Activated T-helper 1 cell treated with anti-CD3 and anti-CD28 coated beads, Interleukin-12 subunit alpha, Interleukin-12 subunit beta, Interleukin-2, Interleukin-4 antibody, amounts not matched to agents 30 ng/mL and 10 ng/mL and 1 ng/mL, durations not matched to agents 14 hours and 24 hours and 36 hours (primary cell): ENCODE measurements at places on chromosomes 16 and 17. TPM values are rescaled to one million over a fixed set of nuclear protein-coding genes. Genes with fewer than 3 reads are reported as not detected.

DNA sequence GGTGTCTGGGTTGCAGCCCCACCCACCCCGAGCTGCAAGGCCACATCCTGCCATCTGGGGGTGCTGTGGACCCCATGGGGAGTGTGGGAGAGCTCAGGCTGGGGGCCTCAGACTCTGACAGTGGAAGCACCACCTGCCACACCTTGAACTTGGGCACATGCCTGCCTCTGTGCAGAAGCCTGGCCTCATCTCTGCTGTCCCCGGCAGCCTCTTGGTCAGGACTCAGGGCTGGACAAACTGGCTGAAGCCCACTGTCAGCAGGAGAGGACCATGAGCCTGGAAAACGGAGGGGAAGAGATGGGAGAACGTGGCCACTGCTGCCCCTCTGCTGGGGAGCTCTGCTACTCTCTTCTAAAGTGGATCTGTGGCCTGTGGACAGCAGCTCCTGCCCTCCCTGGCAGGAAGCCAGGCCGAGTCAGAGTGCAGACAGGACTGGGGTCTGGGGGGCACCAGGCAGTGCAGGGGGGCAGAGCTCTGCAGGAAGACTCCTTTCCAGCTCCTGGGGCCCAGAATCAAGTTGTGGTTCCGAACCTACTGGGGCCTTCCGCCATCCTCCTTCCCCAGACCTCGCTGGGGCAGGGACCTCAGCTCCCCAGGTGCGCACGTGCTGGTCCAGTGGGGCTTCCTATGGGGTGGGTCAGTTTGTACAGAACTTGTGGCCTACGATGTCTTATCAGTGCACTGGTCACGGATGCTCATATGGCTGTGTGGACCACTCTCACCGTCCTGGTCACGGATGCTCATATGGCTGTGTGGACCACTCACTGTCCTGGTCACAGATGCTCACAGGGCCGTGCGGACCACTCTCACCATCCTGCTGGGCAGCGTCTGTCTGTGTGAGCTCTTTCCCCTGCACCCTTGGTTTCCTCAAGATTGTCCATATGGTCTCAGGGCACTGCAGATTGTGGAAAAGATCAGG is 207.7 kb downstream of the LAT start:
- DNase-seq = no peak

DNA sequence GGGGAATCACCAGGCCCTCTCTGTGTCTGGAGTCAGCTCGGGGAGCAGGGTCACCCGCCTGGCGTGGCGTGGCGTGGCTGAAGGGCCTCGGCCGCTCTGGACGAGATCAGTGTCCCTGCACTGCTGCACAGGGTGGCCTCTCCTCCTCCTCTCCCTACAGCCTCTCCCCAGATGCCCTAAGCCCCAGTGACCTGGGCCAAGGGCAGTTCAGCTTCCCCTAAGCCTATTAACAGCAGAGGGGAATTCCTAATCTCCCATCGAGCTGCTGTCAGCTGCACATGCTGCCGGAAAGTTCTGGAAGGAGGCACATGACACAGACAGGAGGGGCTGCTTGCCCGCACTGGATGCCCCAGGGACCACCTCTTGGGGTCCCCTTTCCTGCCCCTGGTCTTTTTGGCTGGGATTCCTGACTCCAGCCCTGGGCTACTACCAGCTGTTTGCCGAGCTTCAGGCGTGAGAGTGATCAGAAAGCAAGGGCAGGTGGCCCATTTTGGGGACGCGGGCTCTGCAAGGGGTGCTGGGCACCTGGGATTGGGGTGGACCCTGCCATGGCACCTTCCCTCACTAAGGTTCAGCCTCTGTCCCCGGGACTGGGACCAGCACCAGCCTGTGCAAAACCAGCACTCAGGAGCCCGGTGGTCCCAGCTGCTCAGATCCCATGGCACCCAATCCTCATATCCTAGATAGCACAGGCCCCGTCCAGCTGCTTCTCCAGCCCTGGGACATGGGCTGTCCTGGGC is 794 bp downstream of the PDE6G start:
- DNase-seq = no peak

DNA sequence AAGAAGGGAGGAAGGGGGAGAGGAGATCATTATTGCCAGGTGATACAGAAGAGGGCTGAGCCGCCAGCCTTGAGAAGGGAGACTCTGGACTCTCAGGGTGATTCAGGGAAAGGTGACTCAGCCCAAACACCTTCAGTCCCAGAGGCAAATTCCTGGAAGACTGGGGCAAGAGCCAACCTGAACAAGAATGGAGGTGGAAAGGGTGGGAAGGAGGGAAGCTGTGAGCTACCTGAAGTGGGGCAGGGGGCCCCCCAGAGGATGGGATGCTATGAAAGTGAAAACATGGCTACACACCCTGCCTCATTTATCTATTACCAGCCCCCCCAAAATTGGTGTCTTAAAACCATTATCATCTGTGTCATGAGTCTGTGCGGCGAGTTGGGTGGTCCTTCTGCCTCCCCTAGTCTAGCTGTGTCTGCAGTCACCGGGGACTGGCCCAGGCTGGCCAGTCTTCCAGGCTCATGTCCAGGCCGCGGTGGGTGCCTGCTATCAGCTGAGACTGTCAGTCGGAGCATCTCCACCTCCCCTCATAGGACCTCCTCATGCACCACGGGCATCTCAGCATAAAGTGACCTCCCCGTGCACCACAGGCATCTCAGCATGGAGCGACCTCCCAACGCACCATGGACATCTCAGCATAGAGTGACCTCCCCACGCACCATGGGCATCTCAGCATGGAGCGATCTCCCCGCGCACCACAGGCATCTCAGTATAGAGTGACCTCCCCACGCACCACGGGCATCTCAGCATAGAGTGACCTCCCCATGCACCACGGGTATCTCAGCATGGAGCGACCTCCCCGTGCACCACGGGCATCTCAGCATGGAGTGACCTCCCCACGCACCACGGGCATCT is 3.2 kb upstream of the SLC47A2 start:
- no peak for DNase-seq

GRCh38 chr16:54366943-54367342 is 80.4 kb upstream of the IRX3 start:
- no peak for DNase-seq

DNA sequence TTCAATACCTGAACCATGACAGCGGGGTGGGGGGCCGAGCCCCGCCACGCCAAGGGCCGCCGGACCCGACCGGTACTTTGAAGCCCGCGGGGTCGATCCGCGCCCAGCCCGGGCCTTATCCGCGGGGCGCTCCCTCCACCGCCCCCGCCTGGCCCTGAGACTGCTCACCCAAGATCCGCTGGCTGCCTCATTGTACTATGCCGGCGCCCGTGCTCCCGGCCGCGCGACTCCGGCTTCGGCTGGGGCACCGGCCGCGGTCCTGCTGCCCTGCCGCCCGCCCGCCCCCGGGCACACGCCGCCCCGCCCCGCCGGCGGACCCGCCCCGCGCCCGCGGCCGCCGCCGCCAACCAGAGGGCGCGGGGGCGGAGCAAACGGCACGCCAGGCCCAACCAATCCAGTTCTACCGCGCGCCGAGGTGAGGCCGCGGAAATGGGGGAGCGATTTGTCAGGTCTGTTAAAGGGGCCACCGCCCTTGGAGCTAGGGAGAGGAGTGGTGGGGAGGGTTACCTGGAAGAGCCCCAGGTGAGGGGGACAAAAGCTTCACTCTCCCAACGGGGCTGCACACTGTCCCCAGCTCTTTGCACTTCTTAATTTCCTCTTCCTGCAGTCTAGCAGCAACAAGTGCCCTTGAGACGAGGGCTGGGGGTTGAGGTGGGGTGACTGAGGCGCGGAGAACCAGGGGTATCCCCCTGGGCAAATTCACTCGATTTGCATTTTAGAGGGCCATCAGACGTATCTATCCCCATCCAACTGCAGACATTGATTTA is at the start of gene TEX2:
Gene TEX2, minus strand, starts transcription at position 261 of the 767 bp plus-strand sequence. CDS start 49,043 bp downstream, outside the sequence.
- peak; percentile 87 for DNase-seq

DNA sequence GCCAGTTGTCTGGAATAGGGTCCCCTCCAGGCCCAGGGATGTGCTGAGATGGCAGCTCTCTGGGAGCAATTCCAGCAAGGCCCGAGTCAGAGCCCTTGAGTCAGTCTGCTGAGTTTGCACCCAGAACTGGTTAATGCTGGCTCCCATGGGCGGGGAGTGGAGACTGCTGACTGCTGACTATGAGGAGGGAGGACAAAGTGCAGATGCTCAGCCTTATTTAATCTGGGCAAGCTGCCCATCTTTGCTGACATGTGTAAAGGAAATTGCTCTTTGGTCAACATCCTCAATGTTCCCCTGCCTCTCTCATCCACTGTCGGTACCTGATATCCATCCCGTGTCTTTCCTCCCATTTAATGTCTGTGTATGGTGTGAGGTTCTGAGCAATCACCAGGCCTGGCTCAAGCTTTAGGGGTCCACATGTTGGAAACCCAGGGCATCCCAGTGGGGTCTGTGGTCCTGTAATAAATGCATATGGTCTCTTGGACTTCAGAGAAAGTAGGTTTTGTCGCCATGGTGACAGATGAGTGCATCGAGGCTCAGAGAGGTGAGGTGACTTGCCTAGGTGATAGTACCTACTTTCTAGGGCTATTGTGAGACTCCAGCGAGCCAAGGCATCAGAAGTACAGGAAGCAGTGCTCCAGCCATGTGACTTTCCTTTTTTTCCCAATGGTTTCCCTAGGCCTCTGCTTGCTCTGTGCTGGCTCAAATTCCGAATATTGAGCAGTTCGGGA is 20.0 kb upstream of the RNF135 start:
- DNase-seq = no peak

DNA sequence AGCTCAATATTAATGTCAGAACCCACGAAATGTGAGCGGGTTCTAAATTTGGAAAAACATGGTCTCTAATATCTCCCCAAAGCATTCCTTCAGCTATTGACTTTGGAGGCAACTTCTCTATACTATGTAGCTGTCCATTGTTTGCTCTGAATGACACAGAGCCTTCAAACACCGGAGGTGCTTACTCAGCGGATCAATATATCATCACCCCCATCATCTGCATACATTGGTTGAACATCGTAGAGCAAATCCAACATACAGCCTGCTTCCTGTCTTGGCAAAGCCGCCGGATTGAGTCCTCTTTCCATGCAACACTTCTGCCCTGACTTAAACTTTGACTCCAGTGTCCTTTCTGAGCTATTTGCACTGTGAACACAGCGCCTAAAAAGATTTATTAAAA is 61.3 kb downstream of the C17orf67 start:
- DNase-seq = no peak

- no peak for DNase-seq
Measured at GRCh38 chr16:75590920-75591843, 25.0 kb downstream of the GABARAPL2 start.

- DNase-seq = no peak
Measured at GRCh38 chr17:2990396-2990795, 73.0 kb downstream of the OR1D5 start.

GRCh38 chr16:30728899-30729672 is 19.1 kb upstream of the PHKG2 start:
- DNase-seq = no peak

DNA sequence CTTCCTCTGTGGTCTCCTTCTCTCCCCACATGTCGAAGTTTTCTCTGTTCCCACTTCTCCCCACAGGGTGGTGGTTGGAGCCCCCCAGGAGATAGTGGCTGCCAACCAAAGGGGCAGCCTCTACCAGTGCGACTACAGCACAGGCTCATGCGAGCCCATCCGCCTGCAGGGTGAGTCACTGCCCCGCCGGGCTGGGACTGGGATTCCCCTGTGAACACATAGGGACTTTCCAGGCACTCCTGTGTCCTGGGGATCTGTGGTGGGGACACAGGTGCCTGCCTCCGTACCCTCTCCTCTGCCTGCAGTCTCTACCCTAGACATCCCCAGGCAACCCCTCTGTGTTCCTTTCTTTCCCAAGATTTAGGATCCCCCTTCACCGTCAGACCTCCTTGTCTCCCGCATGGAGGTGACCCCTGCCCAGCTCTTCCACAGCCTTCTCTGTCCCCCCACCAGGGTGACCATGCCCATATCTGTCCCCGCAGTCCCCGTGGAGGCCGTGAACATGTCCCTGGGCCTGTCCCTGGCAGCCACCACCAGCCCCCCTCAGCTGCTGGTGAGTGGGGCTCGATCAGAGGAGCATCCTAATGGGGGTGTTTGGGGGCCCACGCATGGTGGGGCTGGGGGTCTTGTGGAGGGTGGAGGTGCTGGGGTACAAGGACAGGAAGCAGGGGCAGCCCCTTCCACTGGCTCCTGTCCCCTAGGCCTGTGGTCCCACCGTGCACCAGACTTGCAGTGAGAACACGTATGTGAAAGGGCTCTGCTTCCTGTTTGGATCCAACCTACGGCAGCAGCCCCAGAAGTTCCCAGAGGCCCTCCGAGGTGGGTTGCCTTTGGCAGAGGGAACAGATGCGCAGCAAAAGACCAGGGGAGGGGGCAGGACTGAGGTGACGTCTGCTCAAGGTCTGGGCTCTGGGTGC is 5.8 kb downstream of the ITGAM start:
- DNase-seq = peak; percentile 78

GRCh38 chr17:64103391-64104364 is 26.3 kb downstream of the ERN1 start:
- no peak for DNase-seq

DNA sequence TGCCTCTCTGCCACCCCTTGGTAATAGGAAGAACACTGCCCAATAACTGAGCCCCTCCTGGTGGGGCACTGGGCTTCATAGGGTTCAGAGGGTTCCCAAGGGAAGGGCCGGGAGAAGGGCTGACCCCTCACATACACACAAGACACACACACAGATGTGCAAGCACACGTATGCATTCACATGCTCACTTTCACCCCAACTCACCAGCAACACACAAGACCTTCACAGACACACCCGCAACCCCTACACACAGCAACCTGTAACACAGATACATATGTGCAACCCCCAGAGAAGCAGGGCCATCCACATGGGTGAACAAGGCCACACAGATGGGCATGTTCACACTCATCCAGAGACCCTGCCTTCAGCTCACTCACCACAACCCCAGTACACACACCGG is 225.1 kb downstream of the ZNF423 start:
- no peak for DNase-seq

- peak; percentile 82 for DNase-seq
Measured at GRCh38 chr17:4412933-4413831, 20.6 kb upstream of the SPNS3 start.

DNA sequence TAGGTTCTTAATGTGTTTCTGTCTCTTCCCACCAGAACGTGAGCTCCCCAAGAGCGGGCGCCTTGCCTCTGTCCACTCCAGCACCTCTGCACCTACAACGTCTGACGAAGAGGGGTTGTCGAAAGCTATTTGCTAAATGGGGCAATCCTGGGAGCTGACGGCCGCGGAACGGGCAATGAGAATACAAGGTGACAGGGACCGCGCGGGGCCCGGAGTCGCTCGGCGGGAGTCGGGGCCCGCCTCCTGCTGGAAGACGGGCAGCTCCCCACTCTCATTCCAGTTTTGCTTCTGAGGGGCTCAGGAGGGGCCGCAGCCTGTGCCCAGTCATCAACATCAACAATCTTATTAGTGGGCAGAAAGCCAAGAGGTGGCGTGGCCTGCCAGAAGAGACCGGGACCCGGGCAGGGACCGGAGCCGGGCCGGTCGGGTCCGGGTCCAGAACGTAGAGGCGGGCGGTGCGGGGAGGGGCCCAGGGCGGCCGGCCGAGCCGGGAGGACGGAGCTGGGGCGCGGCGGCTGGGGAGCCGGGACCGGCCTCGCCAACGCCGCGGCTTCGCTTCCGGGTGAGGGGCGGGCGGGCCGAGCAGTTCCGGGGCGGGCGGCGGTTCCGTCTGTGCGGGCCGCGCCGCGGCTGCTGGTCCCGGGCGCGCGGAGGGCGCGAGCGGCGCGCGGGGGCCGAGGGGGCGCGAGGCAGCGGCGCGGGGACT is at the start of gene MOSMO:
Gene MOSMO, plus strand, starts transcription at position 603 of the 706 bp plus-strand sequence. CDS start 191 bp downstream, outside the sequence.
- DNase-seq = peak; percentile 62

Gene PSMD7
- 168 and 175 TPM in 2 replicates for total RNA-seq

Gene PYDC1
- not detected in 2 replicates for total RNA-seq

Gene ZNF423
- not detected in 2 replicates for total RNA-seq

Gene APOBR
- total RNA-seq = 3.5 and 4.3 TPM in 2 replicates

Gene HOXB4
- 3.8 and 4.2 TPM in 2 replicates for total RNA-seq

Gene HEATR9
- total RNA-seq = 0.13 TPM in 1 of 2 replicates, not detected in the other

Gene HOXB7
- total RNA-seq = 0.49 and 0.51 TPM in 2 replicates

Gene FOXN1
- total RNA-seq = not detected in 2 replicates
